ENCODE measurements at places on chromosomes 4 and X.

- no peak for DNase-seq
These were observed 28.8 kb downstream of the HHIP start for GRCh38 chr4:144674711-144675110.

DNA sequence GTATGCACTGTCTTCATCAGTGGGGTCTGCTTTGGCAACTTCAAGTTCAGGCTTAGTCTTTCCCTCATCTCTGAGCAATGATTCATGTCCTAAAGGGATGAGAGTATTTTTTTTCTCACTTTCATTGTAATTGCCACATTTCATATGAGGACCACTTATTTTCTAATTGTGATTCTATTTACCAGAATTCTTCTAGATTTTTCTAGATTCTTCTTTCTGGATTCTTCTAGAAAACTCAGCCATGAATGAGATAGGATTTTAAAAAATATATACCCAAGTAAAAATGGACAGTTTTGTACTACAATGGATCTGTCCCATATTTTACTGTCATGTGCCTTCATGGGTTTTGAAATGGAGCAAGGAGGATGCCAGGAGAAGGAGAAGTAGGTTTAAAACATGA, 78.4 kb downstream of the TSPAN7 start:
- DNase-seq = no peak

- no peak for DNase-seq
These were observed 51.3 kb upstream of the MAP3K15 start for GRCh38 chrX:19566359-19567222.

- no peak for DNase-seq
These were observed 641.8 kb downstream of the FSTL5 start for GRCh38 chr4:161522031-161522430.

DNA sequence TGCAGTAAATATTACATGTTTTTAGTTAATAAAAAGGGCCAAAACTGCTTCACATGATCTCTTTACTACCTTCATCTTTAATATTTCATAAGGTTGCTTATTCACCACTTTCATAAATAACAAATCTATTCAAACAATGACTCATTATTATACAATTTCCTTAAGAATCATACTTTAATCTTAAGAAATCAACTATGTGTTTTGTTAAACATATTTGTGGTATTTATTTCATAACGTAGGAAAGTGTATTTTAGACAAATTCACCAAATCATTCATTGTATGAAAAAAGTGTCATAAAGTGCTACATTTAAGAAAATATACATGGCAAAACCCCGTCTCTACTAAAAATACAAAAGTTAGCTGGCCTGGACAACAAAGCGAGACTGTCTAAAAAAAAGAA, 150.5 kb upstream of the RXFP1 start:
- DNase-seq = no peak

GRCh38 chr4:21664355-21664754, 284.2 kb downstream of the KCNIP4 start:
- DNase-seq = no peak

DNA sequence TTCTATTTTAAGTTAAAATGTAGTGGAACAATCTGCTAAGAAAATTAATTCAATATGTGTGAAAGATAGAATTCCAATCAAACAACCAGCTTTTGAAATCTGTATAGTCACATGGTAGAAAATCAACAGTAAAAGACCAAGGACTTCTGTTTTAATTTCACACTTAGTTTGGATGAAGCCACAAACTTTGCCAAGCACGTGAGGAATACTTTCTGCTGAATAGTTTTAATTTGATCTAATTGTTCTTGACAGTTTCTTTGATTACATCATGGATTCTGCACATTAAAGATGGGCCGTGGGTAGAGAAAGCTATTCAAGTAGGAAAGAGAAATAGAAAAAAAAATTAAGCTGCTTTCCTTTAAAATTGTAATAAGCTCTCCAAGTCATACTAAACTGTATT, 137.9 kb upstream of the FAM241A start:
- no peak for DNase-seq

DNA sequence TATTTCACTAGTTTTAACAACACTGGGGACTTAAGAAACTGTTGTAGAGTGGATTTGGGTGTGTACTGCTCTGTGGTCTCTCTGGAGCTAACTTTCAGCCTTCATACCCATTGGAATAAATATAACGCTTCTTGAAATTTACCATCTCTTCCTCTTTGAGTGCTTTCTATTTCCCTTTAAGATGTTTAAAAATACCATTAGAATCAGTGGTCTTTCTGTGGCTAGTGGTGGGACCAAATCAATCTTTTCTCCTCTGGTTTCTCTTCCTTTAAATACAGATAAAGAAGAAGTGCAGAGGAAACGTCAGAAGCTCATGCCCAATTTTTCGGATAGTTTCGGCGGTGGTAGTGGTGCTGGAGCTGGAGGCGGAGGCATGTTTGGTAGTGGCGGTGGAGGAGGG, 92.0 kb downstream of the NFKB1 start:
- DNase-seq = no peak

DNA sequence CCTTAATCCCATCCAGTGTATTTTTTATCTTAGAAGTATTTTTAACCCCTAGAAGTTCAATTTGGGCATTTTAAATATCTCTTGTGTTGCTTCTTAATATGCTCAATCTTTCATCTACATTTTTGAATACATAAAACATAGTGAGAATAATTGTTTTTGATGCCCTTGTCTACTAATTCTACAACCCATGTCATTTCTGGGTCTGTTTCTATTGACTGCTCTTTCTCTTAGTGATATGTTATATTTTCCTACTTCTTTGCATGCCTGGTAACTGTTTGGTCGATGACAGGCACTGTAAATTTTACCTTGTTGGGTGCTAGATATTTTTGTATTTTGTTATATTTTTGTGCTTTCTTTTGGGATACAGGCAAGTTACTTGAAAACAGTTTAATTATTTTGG, 56.3 kb downstream of the CYTL1 start:
- no peak for DNase-seq
